ENCODE measurements at places on chromosomes 7 and 10.

DNA sequence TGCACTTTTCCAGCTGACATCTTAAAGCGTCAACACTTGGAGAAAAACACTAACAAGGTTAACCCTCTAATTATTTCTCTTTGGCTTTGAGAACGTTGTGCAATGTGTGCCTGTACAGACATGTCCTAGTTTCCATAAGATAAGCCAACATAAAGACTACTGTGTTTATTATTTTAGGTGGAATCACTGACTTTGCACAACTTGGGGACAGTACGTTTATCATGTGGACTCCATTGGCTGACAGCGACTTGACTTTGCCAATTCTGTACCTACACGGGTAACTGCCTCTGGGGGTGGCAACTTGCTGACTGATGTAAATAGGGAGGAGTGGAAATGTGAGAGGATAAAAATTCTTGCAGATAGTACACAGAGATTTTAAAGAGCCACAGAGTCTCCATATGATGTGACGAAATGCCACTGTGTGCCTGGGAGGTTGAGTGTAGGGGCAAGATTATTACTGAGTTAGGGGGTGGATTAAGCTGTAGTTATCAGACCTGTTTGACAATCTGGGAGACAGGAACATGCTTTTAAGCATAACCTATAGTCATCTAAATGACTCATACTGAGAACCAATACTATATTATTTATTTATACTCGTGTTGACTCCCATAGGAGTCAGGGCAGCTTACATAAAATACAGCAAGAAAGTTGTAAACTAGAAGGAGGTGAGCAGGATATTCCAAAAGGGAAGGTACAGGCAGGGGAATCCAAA, 21.0 kb downstream of the SLC13A4 start:
- DNase-seq, result no peak

GRCh38 chr7:33039257-33039902, 23.2 kb downstream of the NT5C3A start:
- DNase-seq, result no peak

DNA sequence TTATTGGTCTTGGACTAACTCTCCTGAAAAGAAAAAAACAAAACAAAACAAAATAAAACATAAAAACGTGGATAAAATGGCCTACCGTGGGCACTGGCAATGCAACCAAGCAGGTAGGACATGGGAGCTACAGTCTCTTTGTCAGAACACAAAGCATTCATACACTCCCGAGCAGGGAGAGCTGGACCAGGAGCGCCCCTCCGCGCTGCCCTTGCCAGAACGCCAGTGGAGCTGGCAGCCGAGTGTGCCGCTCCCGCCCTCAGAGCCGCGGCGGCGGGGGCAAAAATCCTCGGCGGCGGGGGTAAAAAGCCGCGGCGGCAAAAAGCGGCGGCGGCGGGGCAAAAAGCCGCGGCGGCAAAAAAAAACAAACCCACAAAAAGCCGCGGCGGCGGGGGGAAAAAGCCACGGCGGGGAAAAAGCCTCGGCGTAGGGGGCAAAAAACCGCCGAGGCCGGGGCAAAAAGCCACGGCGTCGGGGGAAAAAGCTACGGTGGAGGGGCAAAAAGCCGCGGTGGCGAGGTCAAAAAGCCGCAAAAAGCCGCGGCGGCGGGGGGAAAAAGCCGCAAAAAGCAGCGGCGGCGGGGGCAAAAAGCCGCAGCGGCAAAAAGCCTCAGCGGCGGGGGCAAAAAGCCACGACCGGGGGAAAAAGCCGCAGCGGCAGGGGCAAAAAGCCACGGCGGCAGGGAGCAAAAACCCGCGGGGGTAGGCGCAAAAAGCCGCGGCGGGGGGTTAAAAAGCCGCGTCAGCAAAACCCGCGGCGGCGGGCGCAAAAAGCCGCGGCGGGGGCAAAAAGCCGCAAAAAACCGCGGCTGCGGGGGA, 418.1 kb downstream of the ZNF716 start:
- no peak for DNase-seq

DNA sequence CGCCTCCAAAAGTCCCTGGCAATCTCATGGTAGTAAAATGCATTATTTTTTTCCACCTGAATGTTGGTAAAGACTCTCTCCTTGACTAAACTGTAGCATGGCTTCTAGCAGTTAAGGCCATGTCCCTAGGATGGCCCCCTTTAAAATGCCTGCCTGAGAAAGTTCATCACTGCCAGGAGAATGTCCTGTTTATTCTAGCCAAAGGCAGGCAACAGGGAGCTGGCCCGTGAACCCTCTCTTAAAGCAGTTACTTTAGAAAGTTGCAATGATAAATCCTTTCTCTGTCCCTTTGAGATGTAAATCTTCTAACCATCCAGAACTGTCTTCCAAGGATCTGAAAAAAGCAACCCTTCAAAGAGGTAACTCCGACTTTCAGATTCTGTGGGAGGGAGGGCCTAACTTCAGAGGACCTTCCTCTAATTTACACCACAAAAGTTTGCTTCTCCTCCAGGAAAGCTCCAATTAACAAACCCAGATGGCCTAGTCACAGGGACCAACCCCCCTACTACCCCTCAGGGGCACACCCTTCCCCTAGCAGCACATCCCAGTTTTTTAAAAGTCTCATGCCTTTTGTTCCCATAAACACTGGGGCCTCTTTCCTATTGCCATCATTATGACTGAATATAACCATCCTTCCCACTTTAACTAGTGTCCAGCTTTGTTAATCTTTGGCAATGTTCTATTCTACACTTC, 5.5 kb downstream of the DNTT start:
- DNase-seq, result no peak

GRCh38 chr10:132774902-132775863, 10.8 kb downstream of the NKX6-2 start:
- DNase-seq, result no peak

DNA sequence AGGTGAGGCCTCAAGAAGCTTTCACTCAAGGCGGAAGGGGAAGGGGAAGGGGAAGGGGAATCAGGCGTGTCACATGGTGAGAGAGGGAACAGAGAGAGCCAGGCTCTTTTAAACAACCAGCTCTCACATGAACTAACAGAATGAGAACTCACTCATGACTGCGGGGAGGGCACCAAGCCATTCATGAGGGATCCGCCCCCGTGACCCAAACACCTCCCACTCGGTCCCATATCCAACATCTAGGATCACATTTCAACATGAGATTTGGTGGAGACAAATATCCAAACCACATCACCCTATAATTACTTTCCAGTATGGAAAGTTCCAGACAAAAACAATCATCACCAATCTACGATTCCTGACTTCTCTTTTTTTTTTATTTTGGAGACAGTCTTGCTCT, 22.9 kb downstream of the HIP1 start:
- DNase-seq, result no peak

- no peak for DNase-seq
Measured at GRCh38 chr10:116990276-116990800, 14.6 kb downstream of the SHTN1 start.

- no peak for DNase-seq
Measured at GRCh38 chr7:44408596-44408995, 81.9 kb downstream of the NUDCD3 start.

DNA sequence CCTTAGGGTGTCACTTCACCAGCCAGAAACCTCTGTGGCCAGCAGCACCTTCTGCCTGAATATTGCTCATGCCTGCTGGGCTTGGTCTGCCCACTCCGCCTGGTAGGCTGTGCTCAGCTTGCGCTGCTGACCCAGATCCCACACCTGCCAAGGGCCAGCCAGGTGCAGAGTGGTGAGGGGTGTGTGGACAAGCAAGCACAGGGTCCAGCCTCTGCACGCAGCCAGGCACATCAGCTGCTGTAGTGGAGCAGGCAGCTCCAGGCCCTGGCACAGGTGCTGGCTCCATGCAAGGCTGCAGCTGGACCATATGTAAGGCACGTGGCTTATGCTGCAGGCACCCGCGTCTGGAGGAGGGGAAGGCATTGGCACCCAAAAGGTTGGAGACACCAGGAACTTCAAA, 567.4 kb downstream of the INHBA start:
- no peak for DNase-seq

GRCh38 chr7:139727151-139727705, 50.6 kb downstream of the HIPK2 start:
- no peak for DNase-seq

DNA sequence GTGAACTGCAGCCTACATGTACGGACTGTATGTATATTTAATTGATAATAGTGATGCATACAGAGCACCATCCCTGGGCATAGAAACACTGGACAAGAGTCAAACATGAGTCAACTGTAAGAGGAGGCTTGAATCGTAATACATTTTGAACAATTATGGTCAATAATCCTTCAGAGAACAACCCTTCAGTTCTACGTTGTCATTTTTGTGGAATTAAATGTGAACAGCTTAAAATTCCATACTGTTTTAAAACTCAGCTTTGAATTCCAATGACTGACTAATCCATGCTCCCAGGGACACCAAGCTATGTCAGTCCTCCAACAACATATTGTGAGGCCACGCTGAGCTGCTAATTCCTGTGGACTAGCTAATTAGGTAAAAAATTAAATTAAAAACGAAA, 41.5 kb upstream of the KMT2E start:
- no peak for DNase-seq

GRCh38 chr10:45378914-45379726, 5.1 kb downstream of the ALOX5 start:
- DNase-seq, result no peak

DNA sequence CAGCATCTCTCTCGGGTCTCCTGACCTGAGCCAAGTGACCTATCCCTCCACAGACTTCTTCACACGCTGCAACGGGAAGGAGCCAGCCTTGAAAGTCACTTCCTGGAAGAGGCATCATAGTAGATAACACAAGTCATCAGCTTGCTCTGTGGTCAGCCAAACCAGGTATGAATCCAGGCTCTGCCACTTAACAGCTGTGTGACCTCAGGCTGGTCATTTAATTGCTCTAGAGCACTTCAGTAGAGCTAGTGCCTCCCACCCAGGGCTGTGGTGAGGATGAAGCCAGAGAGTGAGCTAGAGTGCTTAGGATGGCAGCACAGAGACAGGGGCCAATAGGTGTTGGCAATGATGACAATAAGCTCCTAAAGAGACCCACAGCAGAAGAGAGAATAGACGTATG, 247.7 kb upstream of the ZMIZ1 start:
- no peak for DNase-seq

GRCh38 chr7:33593611-33594010, 311.7 kb upstream of the BMPER start:
- DNase-seq, result no peak

- DNase-seq, result no peak
Measured at GRCh38 chr7:26918241-26918640, 53.9 kb upstream of the SKAP2 start.

DNA sequence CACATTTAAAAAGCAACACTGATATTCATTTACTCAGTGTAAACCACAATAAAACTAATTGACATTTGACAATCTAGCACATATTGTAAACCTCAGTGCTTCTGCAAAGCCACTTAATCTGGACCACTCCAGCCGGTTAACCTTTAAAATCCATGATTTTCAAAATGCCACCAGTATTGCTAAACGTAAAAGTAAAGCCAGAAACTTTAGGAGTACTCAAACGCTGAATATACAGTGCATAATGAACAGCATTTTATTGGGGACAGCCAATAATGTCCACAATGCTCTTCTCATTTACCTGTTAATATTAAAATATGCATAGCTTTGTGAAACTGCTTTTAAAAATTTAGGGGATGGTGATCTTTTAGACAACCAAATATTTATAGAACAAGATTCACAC, 10.8 kb downstream of the HNRNPA2B1 start:
- no peak for DNase-seq

DNA sequence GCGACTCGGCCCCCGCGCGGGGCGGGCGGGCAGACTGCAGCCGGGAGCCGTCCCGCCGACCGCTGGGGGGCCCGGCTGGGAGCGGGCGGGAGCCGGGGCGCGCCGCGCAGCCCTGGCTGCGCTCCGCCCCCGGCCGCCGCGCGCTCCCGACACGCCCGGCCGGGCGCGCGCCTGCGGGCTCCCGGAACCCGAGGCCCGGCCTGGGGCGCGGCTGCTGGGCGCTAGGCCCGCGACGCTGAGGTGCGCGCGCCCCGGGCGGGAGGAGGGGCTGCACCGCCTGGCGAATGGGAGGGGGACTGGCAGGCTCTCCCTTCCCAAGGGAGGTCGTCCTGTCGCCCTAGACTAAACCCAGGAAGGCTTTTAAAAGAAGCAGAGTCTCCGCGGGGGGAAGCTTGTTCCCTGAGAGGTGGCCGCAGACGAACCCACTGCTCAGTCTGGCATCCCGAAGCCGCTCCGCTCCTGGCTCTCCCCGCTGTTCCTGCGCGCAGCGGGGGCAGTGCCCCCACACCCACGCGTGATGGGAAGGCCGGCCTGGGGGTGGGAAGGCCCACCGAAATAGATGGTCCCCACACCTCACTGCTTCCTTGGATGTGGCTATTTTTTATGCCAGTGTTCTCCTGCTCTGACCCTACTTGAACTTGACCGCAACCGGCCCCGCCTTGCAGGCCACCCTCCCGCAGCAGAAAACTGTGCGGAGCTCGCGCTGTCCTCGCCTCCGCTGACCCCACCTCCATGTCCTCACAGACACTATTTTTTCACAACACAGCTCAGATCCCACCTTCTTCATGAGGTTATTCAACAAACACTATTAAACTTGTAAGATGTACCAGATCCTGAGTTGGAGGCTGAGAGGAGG, at the start of gene VOPP1:
VOPP1 (minus strand) TSS at position 125 of the 856 bp plus-strand sequence. CDS start 178 bp downstream, outside the sequence.
- peak; percentile 34 for DNase-seq

- DNase-seq, result no peak
Measured at GRCh38 chr7:21580073-21580521, 37.3 kb downstream of the DNAH11 start.

DNA sequence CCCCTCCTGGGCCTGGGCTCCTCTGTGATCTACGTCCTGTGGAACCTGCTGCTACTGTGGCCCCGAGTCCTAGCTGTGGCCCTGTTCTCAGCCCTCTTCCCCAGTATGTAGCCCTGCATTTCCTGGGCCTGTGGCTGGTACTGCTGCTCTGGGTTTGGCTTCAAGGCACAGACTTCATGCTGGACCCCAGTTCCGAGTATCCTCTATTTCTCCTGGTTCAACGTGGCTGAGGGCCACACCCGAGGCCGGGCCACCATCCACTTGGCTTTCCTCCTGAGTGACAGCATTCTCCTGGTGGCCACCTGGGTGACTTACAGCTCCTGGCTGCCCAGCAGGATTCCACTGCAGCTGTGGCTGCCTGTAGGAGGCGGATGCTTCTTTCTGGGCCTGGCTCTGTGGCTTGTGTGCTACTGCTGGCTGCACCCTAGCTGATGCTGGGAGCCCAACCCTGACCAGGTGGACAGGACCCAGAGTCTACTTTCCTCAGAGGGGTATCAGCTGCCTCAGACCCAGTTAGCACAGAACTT, 37.8 kb upstream of the MMD2 start:
- DNase-seq, result no peak

GRCh38 chr10:98307916-98308541, 40.0 kb upstream of the LOXL4 start:
- DNase-seq, result no peak

GRCh38 chr10:104893701-104894100, 252.6 kb downstream of the SORCS3 start:
- DNase-seq, result no peak

- no peak for DNase-seq
Measured at GRCh38 chr10:101403161-101403560, 49.2 kb downstream of the BTRC start.

GRCh38 chr7:9937944-9938631, 1035.6 kb upstream of the PHF14 start:
- DNase-seq, result no peak

DNA sequence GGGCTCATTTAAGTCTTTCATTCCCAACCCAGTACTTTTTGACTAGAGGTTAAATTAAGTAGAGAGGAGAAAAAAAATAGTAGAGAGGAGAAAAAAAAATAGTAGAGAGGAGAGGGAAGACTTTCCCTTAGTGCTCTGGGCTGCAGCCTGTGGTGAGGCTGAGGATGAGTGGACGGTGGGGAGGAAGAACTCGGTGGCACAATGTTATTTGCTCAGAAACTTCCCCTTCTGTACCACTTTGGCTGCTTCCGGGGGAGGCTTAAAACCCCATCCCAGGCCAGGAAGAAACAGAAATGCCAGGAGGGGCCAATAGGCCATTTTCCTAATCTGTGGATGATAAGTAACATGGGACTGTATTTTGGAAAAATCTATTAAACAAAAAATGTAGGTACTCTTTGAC, 14.6 kb upstream of the MLXIPL start:
- DNase-seq, result no peak
